ENCODE measurements at places on chromosomes 7 and 10.

- DNase-seq: no peak
Measured at GRCh38 chr7:50543776-50544442, 21.3 kb downstream of the DDC start.

DNA sequence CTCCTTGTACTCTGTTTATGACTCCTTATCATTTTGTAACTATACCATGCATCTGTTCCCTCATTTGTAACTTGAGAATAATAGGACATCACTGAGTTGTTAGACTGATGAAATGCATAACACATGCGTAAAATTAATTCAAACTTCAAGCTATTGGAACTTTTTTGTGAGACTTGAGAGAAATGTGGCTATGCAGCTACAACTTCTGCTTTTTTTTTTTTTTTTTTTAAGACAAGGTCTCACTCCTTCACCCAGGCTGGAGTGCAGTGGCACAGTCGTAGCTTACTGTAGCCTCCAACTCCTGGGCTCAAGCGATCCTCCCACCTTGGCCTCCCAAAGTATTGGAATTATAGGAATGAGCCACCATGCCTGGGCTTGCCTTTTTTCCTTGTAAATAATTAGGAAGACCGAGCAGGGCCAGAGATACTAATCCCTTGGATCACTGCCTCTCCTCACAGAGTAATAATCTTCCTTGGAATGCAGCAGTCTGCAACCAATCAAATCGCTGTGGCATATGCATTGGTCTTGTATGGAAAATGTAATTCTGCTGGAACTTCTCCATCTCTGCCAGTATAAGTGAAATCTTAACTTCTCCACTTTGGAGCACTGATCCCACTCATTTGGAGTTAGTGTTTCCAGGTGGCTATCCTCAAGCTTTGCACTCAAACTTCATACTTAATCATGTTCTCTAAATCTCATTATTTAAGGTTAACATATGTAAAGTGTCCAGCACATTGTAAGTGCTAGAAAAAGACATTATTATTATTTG is 2.0 kb upstream of the PANK1 start:
- DNase-seq: no peak

GRCh38 chr7:154425271-154425670 is 373.1 kb downstream of the DPP6 start:
- no peak for DNase-seq

DNA sequence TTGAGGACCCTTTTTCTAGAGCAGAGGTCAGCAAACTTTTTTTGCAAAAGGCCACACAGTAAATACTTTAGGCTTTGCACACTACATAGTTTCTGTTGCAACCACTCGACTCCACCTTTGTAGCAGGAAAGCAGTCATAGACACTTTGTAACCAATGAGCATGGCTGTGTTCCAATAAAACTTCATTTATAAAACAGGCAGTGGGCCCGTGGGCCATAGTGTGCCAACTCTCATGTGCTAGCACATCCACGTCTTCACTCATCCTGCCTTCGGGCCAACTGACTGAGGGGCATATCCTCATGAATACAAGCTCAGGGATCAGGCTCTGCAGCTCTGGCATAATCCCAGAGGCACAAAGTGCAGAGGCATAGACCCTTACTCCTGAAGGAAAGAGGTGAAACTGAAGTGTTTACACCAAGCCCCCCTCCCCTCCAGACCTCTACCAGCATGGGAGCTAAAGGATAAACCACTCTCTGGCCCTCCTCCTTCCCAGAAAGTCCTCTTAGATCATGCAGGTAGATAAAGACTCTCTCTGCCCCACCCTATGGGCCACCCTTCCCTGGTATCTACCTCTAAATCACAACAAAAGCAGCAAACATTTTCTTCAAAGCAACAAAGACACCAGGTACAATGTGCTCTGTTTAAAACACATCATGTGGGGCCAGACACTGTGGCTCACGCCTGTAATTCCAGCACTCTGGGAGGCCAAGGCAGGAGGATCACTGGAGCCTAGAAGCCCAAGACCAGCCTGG is 71.0 kb downstream of the DLG5 start:
- no peak for DNase-seq

GRCh38 chr7:86911659-86912058 is 147.8 kb downstream of the ELAPOR2 start:
- no peak for DNase-seq

- peak; percentile 43 for DNase-seq
Measured at GRCh38 chr7:133784486-133785001, 342.6 kb upstream of the LRGUK start.

- DNase-seq: no peak
Measured at GRCh38 chr10:88209231-88209630, 345.8 kb downstream of the PTEN start.

DNA sequence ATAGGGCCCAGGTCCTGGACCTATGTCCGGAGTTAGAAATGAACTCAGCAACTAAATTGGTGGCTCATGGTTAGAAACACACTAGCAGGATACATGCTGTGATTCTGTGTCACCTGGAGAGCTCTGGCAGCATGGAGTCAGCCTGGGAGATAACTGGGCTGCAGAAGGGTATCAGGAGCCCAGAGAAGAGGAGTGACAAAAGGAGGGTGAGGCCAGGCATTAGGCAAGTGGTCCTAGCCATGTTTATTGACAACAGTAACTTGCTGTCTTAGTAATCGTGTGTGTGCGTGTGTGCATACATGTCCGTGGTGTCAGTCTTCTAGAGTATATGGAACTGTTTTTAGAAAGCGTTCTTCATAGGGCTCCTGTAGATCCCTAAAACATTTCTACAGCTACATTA is 157.5 kb upstream of the PHYHIPL start:
- no peak for DNase-seq

GRCh38 chr10:131724891-131725580 is 175.8 kb upstream of the PPP2R2D start:
- no peak for DNase-seq

Data from NCI-H2171 treated with DMSO at 0.1 percent for 48 hours (cell line).